ENCODE measurements at places on chromosomes 6 and 20. TPM values are rescaled to one million over a fixed set of nuclear protein-coding genes. Genes with fewer than 3 reads are reported as not detected.

ADGRB3 gene
- 237 TPM for total RNA-seq

- DNase-seq = no peak
These were observed 9.6 kb downstream of the CCM2L start for GRCh38 chr20:32019563-32020463.

KCNQ5 gene
- total RNA-seq = 4.1 TPM

- DNase-seq = no peak
These were observed 18.0 kb downstream of the NINL start for GRCh38 chr20:25567286-25567685.

PFDN6 gene
- total RNA-seq = 17.1 TPM

APOBEC2 gene
- total RNA-seq = not detected

DNA sequence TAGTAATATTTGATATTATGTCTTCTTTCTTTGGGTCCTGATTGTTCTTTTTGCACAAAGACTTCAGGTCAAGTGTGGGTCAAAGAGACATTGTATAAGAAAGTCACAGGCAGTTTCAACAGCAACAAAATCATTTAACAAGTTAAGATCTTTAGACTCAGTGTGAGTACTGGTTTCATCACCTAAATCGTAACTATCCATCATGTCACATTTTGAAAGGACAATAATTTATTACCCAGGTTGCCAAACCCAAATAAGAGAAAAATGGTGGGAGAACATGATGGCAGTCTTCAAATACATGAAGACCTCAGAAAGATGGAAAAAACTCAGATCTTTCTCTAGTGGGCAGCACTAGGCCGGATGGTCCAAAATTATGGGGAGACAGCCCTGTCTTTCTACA lies 55.5 kb upstream of the BCLAF1 start:
- no peak for DNase-seq

GRCh38 chr20:1477896-1478490 lies 11.3 kb upstream of the NSFL1C start:
- no peak for DNase-seq

- DNase-seq = no peak
These were observed 8.5 kb downstream of the HLA-DMB start for GRCh38 chr6:32932132-32932868.

DNA sequence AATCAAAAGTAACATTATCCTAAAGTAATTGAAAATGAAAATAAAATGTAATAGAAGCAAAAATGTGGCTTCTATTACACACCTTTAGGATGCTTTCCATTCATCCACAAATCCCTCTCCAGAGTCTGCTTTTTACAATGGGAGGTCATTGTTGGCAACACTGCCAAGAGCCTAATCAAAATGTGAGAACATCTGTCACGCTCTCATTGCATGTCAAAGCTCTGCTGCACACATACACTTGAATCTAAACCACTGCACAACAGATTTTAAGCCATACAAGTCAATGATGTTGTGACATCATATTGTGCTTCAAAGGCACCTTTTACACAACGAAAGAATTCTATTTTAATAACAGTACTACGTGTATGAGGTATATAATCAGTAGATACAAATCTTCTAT lies 82.1 kb downstream of the PREP start:
- no peak for DNase-seq

DNA sequence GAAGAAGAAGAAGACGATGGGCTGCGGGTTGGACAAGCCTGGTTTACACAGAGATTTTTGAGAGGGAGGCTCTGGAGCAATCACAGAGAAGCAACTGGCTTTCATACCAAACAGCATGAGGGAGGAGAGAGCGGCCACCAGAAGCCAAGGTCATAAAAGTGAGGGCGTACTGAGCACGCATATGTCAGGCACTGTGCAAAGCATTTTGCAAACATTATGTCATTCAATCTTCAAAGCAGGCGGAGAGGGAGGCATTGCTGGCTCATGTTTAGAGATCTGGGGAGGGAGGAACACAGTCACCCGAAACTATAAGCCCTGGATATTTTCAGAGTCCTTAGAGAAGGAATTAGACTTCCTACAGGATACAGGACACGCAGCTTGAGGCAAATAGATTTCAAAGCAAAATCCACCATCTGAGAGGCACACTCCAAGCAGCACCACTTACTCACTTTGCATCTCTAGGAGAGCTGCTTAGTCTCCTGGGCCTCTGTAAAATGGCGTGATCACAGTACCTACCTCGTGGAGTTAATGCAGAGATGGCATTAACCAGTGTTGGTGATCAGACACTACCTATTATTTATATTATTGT lies 24.6 kb downstream of the RAMACL start:
- DNase-seq = peak; percentile 42

DNA sequence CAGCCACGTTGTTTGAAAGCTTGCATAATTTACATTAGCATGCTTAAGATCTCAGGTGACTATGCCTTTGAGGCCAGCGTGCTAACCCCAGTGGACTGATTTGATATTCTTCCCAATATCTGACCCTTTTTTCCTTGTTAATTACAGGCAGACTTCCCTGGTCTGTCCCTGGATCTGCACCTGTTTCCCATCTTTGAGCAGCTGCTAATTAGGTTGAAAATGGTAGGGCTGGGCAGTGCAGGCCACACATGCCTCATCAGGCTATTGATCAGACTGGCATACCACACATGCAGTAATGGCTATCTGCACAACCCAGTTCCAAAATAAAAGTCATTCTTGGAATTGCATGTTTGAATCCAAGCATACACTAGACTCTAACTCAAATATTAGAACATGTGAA lies 164.3 kb upstream of the TFAP2D start:
- DNase-seq = no peak

B3GALT4 gene
- total RNA-seq = 10.8 TPM

- no peak for DNase-seq
These were observed 789.1 kb upstream of the HS3ST5 start for GRCh38 chr6:115131709-115132490.

PROKR2 gene
- total RNA-seq = 0.45 TPM

DNA sequence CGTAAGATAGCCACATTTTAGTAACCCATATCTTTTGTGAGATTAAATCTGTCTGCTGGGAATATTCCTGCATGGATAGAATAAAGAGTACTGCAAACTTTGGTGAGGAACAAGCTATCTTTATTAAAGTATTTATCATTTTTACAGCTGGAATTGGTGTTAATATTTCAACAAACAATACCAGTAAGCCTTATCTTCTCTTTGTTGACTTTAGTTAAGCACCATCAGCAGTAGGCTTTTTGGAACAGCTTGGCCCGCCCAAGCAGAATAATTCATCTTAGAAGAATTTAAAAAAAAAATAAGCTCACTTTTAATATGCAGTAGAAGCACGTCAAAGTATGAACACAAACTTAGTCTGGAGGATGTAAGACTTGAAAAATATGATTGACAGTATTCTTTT lies 917.8 kb upstream of the ADGRB3 start:
- DNase-seq = no peak

- no peak for DNase-seq
These were observed 155.8 kb downstream of the TSHZ2 start for GRCh38 chr20:53128004-53128403.

GJA1 gene
- total RNA-seq = 82.9 TPM

DNA sequence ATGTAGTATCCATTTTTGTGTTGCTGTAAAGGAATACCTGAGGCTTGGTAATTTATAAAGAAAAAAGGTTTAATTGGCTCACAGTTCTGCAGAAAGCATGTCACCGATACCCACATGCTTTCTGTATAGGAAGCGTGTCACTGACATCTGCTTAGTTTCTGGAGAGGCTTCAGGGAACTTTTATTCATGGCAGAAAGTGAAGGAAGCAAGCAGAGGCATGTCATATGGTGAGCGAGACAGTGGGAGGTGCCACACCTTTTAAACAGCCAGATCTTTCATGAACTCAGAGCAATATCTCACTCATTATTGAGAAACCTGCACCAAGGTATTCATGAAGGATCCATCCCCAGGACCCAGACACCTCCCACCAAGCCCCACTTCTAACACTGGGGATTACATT lies 3.5 kb downstream of the SUMO4 start:
- DNase-seq = no peak

DNA sequence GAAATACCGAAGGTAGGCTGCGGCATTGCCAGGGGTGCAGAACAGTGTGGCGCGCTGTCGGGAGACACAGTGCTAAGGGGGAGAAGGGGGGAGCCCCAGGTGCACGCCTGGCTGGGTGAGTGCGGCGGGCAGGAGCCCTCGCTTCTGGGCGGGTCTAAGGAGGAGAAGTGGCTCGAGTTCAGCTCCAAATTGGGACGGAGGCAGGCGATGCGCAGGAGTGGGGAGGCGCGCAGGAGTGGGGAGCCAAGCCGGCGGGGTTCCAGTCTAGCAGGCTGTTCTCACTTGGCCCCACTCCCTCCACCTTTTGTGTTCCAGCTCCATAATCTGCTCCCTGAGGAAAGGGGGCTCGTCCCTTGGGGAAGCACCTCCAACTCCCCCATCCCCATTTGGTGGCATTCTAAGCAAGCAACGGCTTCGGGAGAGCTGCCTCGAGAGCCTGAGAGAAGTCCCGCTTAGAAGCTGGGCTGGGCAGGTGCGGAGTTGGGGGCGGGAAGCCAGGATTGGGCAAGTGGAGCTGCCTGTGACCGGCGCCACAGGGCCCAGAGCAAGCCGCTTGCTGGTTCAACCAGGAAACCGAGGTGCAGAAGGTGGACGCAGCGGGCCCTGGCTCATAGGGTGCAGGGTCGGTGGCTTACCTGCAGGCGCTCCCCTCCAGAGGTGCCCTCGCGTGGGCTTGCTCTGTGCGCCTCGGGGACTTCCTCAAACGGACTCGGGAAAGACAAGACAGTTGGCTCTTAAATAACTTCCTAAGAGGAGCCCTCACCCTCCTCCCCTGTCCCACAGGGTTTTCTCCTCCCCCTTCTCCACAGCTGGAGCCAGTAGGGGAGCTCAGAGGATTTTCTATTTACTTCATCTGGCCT lies at the start of gene F13A1:
Gene F13A1 (minus strand): TSS at position 711 of the 860 bp plus-strand sequence. CDS start 1,998 bp downstream, outside the sequence.
- DNase-seq = peak; percentile 16

GRCh38 chr6:157823528-157824370 lies 703 bp downstream of the SNX9 start:
- DNase-seq = peak; percentile 18

DNA sequence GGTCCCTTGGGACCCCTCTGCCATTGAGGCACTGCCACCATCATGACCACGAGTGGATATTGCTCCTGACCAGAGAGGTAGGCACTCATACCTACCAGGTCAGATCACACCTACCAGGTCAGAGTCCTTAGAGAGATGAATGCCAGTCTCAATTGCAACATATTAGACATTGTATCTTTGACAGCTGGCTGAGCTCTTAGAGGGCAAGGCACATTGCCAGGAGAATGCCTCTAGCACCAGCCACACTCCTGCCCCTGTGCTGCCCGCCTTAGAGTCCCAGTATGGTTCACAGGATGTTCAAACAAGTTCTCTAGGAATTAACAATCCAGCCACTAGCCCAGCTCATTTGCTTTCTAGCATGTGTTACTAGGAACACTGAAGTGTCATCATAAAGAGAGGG lies 65.9 kb downstream of the TMEM244 start:
- DNase-seq = no peak

- DNase-seq = no peak
These were observed 32.0 kb downstream of the KCNQ2 start for GRCh38 chr20:63440366-63440955.

THBS2 gene
- total RNA-seq = 5.8 TPM

DNA sequence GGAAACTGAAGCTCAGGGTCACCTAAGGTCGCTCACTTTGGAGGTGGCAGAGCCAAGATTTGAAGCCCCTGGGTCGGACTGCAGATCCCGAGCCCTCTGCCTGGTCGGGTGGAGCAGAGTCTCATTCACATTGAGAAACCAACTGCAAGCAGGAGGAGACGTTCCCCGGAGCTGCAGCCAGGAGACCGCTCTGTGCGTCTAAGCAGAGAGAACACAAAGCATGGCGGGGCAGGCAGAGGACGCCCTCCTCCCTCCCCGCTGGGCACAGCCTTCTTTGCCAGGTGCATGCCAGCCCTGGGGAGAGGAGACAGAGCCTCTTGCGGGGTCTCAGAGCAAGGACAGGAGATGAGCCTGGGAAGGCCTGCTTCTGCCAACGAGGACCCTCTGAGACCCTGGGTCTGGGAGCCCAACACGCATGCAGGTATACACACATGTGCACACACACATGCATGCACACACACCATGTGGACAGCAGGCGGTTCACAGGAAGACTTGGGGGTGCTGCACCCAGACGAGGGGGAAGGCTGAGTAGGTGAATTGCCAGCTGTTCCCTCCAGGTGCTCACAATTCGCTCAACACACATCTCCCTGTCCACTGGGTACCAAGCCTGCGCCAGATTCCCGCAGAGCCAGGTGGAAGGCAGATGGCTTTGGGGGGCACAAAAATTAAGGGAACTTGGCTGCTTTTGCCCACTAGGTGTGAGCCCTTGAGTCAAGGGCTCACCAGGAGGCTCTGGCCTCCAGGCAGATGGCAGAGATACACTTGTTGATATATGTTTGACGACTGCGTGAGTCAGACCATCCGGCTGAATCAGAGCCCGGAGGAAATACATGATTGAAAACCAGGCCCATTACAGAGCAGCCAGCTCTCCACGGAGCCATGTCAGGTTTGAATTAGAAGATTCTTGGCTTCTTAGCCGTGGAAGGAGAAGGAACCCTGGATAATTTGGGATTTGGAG lies 5.5 kb upstream of the NTSR1 start:
- no peak for DNase-seq

SRPK1 gene
- total RNA-seq = 85.3 TPM

Measured in cerebellum (tissue), 4 donors.